ENCODE measurements at places on chromosomes 12 and 14.
A peak's percentile ranks its signal among the peaks of the same experiment; 100 is the strongest.

DNA sequence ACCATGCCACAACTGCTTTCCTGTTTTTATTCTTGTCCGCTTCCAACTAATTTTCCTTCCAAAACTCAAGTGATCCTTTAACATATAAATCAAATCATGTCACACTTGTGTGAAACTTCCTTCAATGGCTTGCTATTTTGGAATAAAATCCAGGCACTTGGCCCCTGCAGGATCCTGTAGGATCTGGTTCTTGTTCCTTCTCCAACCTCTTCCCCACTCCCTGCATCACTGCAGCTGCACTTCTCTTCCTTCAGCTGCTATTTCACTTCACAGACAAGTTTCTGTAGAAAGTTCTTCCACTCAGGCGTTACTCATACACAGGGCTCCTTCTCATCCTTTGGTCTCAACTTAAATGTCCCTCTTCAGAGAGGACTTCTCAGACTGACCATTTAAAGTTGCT, 239.7 kb upstream of the BTG1 start:
- DNase-seq = no peak

DNA sequence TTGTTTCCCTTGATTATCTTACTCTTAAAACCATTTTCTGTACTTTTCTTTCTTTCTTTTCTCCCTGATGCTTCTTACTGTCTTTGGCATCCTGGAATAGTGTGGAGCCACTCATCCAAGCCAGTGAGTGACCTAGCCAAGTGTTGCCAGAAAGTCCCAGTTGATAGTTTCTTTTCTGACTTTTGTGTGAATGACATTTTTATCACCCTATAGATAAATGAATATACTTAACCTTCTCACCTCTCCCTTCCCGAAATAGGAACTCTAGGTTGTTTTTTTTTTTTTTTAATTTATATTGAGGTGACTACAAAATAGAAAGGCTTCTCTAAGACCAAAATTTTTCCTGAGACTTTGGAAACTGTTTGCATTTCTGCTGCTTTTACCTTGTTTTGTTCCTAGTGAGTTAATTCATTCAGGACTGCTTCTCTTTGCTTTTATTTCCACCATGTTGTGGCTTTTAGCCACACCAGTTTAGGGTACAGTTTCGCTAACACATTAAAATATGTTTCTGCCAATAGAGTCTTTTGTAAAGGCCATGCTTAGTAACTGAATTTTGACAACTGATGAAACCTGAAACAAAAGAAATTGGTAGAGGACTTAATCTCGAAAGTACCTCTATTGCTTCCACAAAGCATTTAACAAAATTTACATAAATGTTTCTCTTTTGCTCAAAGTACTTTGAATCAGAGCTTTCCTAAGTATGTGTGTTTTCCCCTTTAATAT, 194.6 kb downstream of the ERC1 start:
- no peak for DNase-seq

DNA sequence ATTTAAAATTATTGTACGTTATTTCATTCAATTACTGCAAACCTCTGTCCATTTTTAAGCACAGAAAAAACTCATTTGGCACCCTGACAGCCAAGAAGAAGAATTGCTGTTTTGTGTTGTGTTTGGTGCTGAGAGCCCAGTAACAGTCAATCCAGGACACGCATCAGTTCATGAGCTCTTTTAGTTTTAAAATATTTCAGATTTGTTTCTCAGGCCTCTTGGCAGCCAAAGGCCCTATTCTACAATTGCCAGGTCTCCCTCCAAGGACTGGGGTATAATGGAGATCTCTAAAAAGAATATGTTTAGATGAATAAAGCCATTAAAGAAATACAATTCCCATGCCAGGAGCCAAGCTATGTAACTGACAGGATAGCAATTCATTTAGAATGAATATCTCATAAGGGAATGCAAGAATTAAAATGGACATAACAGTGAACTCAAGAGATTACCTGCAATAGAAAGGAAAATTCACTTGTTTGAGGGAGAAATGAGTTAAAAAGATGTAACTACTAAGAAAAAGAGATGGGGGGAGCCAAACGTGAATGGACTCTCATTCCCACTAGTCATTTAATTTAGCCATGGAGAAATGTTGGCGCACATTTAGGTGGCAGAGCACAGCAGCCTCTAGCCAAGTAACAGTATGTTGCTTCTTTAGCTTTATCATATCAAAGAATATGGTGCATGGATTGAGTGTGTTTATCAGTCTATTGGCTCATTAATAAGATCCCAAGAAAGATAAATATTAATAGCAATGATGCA, 140.6 kb upstream of the PELI2 start:
- DNase-seq = no peak

- DNase-seq = no peak
Measured at GRCh38 chr12:18752947-18753346, 15.0 kb downstream of the CAPZA3 start.

DNA sequence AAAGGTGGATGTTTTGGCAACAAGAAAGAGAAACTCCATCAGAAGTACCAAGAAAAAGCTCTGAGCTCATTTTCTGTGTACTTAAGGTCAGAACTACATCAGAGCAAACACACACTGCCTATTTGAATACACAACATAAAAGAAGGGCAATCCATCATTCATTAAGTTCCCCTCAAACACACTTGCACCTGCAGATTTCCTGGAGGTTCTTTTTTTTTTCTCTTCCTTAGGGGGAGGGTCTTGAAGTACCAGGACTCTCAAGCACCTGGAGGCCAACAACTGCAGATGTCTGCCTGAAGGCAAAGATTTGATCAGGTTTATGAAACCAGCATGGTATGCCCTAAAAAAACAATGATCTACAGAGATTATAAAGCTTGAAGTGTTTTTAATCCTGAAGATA, 26.1 kb upstream of the PTHLH start:
- no peak for DNase-seq

- no peak for DNase-seq
Measured at GRCh38 chr12:93156086-93156716, 221.5 kb upstream of the NUDT4 start.

DNA sequence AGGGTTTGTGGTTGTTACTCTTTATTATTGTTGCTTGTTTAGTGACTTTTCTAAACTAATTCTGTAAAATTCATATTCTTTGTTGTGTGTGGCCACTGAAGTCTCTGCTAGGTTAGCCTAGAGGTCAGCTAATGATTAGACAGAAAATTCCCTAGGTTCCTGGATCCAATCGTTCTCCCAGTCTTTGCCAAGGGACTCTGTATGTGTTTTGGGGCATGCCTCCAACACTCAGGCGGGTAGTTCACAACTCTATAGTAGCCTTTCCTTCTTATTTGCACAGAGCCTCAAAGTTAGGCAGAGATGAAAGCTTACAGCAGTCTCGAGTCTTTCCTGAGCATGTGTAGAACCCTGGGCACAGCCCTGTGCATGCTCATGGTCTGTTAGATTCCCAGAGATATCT, 32.7 kb upstream of the RIN3 start:
- DNase-seq = no peak

DNA sequence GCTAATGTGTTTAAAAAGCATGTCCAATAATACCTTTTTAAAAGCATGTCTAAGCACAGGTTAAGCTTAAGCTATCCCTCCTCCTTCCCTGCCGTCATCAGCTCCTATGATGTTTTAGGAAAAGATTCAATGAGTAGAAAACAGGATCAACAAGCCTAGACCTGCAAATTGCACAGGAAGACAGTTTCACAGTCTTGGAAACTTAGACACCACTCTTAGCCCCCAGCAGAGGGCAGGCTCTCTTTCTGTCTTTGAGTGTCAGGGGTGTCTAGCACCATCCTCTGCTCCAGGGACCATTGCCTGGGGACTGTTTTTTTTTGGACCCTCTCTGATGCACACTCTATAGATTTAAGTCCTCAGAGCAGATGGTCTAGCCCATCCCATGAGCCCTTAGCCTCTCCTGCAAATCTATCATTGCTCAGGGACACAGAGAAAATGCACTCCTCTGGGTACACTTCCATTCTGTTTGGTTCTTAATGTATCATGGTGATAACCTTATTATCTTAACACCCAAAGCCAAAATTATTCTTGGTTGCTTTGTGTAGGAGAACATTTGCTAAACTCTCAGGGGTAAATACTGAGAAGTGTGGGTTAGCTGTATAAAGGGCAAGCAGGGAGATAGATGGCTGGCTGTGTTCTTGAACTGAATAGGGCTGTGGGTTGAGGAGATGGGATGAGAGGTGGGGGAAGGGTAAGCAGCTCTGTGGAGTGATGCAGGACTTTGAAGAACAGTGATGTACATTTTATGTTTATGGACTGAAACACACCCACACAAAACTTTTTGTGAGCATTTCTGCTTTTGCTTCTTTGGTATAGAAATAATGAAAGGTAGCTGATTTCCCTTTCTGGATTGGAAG, 259.9 kb upstream of the DDHD1 start:
- no peak for DNase-seq

DNA sequence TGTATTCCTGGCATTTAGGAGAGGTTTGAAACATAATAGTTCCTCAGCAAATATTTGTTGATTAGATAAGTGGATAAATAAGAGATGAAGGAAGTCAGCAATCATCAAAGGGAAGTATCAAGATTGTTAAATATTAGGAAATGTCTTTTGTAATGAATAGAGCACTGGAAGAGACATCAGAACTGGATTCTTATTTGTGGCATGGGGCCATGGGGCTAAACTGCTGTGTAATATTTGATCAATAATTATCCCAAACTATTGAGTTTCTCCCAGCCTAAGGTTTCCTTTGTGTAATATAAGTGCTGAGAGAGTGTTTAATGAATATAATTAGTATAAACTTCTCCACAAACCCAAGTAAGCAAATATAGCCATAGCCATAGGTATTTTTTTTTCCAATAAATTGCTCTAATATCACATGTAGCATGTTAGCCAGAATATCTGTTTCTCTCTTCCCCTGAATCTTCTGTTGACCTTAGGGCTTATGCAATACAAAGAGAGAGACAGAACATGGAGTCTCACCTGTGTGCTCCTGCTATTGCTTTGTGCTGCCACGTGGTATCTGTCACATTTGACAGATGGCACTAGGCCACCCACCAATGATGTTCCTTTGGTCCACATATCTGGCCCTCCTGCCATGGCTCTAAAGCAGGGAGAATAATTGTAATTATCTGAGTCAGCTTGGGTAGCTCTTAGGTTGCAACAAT, 658.7 kb downstream of the SOX5 start:
- no peak for DNase-seq

DNA sequence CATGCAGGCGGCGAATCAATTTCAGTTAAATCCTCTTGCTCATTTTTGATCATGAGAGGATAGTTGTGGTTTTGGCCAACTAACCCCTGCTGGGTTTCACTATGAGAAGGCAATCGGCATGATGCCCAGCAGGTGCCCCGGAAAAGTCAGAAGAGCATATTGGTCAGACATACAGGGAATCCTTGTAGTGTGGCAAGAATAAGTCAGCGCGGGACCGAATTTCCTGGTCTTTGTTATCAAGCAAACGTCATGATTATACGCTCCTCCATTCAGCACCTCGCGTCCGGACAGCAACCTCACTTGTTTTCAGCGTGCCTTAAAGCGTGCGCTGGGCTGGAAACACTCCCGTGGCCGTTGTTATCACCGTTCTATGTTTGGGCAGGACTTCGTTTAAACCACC, 1.8 kb downstream of the TBC1D30 start:
- peak; percentile 16 for DNase-seq

All from Caki2 (cell line).